H54 (cell line): ENCODE measurements at places on chromosomes 11 and 22.

DNA sequence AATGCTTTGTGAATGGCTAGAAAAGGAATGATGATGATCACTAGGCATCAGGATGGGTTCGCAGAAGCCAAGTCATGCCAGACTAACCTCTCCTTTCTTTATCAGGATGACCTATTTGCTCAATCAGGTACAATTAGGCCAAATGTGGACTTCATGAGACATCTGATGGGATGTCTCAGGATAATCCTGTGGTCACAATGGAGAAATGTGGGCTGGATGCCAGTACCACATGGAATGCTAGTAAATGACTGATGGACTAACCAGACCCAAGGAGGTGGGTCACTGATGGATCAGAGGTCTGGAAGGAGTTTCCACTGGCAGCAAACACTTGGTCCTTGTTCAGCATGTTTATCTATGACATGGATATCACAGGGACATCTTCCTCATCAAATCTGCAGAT, 94.8 kb upstream of the PHOX2A start:
- no peak for DNase-seq

GRCh38 chr11:103970701-103971249, 65.7 kb upstream of the DDI1 start:
- no peak for DNase-seq

- no peak for DNase-seq
Observed at GRCh38 chr11:96006037-96006436, 82.1 kb upstream of the MTMR2 start.

DNA sequence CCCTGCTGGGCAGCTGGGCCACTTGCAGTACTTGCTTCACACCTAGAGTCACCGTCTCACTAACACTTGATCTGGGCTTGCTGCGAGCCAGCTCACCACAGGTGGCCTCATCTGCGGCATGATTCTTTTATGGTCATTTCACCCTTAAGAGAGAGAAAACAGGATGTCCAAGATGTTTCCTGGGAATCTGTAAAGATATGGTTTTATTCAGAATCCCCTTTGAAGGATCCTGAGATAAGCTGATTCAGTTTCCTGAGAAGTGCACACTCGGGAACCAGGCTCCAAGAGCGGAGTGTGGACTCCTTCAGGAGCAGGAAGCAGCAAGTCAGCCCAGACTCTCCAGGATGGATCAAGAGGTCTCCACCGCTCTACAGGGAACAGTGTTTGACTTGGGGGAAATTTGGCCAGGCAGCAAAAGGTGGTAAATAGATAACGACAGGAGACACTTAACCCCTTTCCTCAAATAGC, 21.8 kb upstream of the TP53AIP1 start:
- DNase-seq, result no peak

- DNase-seq, result no peak
Observed at GRCh38 chr11:72483412-72484186, 49.3 kb upstream of the CLPB start.

- no peak for DNase-seq
Observed at GRCh38 chr22:35443338-35443737, 43.4 kb downstream of the MCM5 start.

DNA sequence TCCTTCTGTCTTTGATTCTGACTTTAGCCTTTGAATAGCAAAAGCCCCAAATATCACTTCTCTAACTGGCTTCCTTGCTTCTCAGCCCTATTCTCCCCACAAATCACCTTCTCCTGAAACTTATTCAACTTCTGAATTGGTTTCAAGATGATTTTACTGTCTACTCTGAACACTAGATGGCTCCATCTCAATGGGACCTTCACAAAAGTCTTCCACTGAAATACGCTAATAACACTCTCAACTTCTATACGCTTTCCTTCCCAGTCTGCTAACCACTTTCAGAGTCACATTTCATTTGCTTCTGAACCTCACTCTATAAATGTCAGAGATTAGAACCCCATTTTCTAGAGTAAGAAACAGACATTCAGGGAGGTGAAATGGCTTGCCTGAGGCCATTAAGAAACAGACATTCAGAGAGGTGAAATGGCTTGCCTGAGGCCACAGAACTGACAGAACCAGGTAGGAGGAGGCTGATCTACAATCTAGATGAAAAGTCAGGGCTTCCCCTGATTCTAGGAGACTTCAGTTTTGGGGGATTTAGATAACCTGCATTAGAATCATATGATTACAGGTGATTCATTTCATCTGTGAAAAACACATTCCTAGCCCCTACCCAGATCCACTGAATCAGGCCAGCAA, 20.6 kb downstream of the MORC2 start:
- DNase-seq, result no peak
